ENCODE measurements at places on chromosomes 16 and 17. TPM values are rescaled to one million over a fixed set of nuclear protein-coding genes. Genes with fewer than 3 reads are reported as not detected.

- peak; percentile 32 for DNase-seq
These were observed 3.7 kb downstream of the SOCS3 start for GRCh38 chr17:78356101-78356713.

HBZ gene
- total RNA-seq = not detected

NARF gene
- 105 TPM for total RNA-seq

DNA sequence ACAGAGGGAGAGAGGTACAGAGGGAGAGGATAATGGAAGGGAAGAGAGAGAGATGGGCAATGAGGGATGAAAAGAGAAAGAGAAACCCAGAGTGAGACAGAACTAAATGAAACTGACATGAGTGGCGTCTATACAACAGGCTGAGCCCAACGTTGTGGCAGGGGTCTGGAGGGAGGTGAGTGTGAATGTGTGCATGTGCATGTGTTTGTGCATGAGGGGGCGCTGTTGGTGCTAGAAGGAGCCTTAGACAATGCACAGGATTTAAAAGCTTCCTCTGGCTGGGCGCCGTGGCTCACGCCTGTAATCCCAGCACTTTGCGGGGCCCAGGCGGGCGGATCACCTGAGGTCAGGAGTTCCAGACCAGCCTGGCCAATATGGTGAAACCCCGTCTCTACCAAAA lies 454.8 kb upstream of the CDH11 start:
- no peak for DNase-seq

DNA sequence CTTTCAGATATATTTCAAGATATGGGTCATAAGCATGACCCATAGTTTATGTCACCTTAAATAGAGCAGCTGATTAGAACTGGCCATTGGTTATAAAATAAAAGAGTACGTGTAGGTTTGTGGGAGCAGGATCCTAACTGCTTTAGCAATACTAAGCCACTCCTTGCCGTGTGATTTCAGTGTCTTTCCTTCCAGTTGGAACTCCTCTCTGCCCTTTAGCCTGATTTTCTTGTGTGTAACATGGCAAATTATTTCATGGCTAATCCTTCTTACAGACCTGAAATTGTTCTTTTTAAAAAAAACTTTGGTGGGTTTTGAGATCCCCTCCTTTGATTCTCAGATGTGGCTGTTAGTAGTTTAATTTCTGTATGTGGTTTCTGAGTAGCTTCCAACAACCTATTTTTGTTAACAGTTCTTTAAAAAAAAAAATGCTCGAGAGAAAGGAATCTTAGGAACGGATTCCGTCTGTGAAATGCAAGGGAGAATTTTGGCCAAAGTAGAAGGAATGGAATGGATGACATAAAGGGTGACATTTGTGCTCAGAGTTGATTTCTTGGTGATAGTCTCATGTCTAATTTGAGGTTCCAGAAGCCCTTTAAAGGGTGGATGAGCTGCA lies 39.9 kb downstream of the DHRS7B start:
- no peak for DNase-seq

CMTM1 gene
- 2.7 TPM for total RNA-seq

WNT3 gene
- total RNA-seq = 0.85 TPM

- DNase-seq = no peak
These were observed 58.6 kb downstream of the ENGASE start for GRCh38 chr17:79133214-79133613.

DNA sequence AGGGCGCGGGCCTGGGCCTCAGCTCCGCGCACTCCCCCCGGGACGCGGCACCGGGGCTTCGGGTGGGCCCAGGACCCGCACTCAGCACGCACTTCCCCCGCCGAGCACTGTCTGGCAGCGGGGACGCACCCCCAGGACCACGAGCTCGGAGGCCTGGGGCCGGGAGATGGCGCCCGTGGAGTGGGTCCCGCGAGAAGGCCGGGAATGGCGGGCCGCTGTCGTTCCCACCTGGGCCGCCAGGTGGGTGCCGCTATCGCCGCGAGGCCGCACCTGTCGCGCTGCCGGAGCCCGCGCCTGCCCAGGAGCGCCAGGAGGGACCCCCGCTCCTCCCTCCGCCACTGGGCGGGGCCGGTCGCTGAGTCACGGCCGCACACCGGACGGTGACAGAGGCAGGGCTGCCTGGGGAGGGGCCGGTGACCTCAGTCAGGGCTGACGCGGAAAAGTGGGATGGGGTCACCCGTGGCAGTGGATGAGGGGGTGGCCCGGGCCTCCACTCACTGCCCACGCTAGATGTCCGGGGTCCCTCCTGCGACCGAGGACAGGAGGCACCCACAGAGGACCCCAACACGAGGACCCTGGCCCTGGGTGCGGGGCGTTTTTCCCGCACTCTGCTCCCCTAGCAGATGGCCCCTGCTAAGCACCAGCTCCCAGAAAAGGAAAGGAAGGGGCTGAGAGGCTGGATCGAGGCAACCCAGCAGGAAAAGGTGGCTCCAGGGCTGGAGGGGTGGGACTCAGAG lies 6.9 kb upstream of the ACTG1 start:
- DNase-seq = peak; percentile 32

DNA sequence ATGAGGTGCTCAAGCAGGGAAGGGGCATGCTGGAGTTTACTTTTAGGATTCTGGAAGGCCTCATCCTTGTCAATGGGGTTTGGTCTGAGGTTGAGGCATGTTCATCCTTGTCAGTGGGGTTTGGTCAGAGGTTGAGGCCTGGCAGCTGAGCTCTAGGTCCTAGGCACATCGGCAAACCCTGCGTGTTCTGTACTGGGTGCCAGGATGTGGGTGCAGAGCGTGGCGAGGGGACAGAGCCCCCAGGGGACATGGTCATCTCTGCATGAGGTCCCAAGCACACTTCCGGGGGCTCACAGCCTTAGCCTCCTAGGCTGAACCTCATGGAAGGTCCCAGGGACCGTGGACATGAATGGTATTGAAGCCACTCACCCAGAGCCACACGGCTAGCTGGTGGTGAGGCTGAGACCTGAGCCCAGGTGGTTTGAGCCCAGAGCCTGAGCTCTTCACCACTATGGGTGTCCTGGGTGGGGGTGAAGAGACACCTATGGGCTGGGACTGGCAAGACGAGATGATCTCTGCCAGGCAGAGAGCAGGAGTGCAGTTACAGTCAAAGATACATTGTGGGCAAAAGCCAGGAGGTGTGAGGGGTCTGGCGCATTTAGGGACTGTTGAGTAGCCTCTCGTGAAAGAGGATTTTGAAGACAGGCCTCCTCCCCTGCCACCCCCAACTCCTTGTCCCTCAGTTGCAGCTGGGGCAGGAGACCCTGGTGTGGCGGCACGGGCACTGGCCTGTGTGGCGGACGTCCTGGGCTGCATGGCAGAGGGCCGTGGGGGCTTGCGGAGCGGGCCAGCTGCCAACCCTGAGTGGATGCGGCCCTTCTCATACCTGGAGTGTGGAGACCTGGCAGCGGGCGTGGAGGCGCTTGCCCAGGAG lies 19.3 kb downstream of the FCSK start:
- DNase-seq = no peak

DNA sequence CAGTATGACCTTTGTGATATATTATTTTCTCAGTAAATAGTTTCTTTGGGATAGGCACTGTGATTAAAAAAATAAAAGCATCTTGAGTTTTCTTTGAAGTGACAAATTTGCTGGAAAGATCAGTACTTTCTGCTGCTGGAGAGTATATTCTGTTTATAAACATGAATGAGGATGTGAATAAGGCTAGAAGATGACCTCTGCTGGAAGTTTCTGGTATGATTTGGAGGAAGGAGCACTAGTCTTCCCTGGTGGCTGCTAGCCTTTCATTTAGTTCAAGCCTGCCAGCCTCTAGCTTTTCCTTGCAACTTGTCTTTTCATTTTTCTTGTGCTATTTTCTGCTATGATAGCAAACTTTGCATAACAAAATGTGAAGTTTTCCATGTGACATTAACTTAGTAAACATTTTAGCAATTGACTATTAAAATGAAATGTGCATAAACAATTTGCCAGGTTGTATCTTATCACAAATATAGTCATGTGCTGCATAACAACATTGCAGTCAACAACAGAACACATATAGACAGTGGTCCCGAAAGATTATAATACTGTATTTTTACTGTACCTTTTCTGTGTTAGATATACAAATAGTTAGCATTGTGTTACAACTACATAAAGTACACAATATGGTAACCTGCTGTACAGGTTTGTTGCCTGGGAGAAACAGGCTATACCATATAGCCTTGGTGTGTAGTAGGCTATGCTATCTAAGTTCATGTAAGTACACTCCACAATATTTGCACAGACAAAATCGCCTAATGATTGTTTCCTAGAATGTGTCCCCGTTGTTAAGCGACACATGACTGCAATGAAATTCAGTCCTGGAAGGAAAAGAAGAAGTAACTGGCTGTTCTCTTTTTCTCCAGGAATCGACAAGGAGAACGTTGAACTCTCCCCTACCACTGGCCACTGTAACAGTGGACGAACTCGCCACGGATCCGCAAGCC lies 18.1 kb upstream of the RAB11FIP4 start:
- peak; percentile 76 for DNase-seq

DNA sequence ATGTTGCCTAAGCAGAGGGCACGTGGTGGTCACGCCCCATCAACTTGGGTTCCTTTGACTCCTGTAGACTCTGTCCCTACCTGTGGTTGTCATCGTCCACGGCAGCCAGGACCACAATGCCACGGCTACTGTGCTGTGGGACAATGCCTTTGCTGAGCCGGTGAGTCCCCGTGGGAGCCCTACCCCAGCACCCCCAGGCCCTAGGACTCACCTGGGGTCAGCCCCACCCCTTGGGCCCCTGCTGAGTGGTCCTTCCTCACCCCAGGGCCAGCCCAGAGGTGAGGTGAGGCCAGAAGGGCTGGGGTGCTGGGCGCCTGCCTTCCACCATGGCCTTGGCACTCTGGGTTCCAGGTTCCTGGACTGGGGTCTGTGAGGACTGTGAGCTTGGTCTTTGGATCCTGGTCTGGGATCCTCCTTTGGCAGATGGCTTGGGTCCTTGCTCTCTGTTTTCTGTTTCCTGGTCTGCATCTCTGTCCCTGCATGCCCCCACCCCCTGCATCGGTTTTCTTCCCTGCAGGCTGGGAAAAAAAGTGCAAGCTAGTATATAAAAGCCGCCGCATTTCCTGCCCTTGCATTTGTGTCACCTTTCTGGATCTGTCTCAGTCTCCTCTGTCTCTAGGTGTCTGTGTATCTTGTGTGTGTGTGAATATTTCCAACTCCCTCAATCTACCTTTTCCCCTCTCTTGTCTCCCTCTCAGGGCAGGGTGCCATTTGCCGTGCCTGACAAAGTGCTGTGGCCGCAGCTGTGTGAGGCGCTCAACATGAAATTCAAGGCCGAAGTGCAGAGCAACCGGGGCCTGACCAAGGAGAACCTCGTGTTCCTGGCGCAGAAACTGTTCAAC lies 17.5 kb downstream of the STAT5A start:
- DNase-seq = no peak

DNA sequence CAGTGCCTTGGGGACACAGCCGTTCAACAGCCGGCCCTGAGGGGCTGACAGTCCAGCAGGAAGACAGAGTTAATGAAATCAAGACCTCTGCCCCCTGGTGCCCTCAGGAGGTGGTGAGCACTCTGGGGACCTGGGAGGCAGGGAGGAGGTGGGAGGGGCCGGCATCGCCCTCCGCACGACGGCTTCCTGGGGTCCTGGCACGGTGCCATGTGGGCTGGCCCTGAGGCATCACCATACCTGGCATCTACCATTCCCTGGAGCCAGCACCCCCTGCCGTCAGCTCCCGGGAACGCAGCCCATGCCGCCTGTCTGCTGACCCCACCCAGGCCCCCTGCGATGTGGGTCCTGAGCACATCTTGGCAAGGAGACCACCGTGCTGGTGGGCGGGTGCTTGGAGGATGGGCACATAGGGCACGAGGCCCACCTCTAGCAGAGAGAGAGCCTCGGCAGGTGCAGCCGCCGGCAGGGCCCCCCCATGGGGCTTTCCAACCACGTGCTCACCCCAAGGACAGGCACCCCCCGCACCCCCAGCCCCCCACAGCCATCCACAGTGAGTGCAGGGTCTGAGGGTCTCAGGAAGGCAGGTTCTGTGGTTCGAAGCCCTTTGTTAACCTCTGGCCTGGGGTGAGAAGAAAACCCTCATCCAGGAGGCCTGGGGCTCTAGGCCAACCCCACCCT lies 52.5 kb downstream of the ZFPM1 start:
- DNase-seq = peak; percentile 50

DNA sequence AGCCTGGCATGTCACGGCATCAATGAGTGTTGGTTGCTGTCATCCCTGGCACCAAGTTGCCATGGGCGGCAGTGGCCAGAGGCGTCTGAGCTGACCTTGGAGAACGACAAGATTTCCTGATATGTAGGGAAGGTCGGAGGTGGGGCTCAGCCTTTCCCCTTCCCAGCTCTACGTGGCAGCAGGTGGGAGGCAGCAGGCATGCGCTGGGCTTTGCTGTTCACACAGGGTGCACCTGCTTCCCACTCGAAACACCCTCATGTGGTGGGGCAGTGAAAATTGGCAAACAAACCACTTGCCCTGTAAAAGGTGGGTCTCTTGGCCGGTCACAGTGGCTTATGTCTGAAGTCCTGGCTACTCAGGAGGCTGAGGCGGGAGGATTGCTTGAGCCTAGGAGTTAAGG lies 12.3 kb upstream of the TFAP4 start:
- no peak for DNase-seq

GRCh38 chr17:58338841-58339754 lies 10.5 kb upstream of the TSPOAP1 start:
- DNase-seq = peak; percentile 13

DNA sequence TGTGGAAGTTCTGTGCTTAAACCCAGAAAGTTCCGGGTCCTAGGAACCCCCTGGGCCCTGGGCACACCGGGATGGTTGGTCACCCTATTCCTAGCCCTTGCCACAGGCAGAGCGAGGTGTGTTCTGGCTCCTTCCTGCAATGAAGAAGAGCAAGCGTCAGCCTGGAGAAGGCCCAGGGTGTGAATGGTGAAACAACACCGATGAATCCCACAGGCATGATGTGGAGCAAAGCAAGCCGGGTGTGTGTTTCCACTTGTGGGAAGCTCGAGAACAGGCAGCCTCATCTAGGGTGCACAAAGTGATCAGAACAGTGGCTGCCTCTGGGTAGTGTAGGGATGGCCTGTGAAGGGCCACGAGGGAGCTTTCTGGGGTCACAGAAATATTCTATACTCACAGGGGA lies 13.8 kb downstream of the KCNG4 start:
- no peak for DNase-seq

DNA sequence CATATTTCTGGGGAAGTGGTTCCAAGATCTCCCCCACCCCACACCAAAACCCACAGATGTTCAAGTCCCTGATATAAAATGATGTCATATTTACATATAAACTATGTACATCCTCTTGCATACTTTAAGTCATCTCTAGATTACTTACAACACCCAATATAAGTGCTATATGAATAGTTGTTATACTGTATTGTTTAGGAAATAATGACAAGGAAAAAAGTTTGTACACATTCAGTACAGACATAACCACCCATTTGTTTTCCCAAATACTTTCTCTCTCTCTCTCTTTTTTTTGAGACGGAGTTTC lies 11.5 kb downstream of the CFDP1 start:
- DNase-seq = no peak

IGSF6 gene
- total RNA-seq = not detected

- DNase-seq = peak; percentile 85
These were observed 102.6 kb upstream of the CREBBP start for GRCh38 chr16:3983081-3983520.

DNA sequence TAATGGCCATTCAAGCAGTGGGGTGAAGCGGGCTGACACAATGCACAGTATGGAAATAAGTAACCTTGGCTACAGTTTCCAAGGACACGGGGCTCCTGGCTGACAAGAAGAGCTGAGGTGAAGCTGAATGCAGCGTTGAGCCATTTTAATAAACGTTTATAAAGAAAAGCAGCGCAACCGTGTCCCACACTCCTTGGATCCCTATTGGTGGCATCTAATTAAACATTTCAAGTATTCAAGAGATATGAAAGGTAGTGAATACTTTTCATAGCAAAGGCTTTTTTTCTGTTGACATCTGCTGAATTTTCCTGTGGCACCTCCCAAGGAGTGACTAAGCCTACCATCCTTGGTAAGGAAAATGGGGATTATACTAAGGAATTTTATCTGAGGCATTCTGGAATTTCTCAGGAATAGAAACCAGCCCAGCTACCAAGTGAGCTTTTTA lies 26.5 kb downstream of the DUSP14 start:
- no peak for DNase-seq

Data from dermis blood vessel endothelial cell (primary cell).